Aorta (tissue), 5 donors: ENCODE measurements at places on chromosomes 3 and 15.
A peak's percentile ranks its signal among the peaks of the same experiment; 100 is the strongest.

- no peak for DNase-seq
These were observed 255.1 kb upstream of the STT3B start for GRCh38 chr3:31277582-31277981.

DNA sequence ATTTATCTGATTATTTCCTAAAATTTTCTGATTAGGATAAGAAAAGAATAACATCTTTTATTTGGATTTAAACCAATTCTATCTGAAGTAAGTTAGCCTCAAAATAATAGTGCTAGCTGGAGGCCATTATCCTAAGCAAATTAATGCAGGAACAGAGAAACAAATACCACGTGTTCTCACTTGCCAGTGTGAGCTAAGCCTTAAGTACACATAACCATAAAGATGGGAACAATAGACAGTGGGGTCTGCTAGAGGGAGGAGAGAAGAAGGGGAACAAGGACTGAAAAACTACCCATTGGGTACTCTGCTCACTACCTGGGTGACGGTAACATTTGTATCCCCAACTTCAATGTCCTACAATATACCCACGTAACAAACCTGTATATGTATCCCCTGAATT is 31.3 kb upstream of the LYSMD4 start:
- no peak for DNase-seq

DNA sequence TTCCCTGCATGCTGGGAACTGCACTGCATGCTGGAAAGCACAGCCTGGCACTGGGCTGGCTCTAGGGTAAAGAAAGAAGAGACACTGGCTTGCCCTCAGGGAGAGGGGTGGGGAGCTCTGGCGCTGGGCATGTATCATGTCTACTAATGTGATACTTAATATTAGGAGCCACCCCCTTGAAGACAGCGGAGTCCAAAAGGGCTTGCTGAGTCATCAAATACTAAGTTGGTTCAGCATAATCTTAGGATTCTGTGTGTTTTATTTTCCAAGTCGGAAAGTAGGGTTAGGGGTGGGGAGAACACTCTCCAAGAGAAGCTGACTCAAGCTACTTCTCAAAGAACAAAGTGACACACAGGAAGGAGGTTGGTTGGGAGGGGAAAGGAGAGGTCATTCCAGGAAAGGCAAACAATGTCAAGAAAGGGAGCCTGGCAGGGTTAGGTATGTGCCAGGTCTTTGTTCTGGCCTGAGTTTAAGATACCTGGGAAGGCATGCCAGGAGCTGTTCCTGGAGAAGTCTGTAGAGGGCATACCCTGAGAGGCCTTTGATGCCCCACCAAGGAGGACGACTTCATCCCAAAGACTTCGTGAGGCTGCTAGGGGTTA is 237.8 kb upstream of the NR2E3 start:
- no peak for DNase-seq

DNA sequence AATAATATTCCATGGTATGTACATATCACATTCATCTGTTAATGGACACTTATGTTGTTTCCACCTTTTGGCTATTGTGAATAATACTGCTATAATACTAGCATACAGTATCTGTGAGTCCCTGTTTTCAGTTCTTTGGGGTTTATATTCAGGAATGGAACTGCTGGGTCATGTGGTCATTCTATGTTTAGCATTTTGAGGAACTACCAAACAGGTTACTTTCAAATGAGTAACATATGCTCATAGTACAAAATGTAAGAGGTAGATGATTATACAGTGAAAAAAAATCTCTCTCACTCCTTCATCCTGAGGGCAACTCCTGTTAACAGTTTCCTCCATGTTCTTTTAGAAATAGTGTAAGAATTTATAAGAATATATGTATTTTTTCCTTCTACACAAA is 162.2 kb downstream of the PLD1 start:
- no peak for DNase-seq

- peak; percentile 40 for DNase-seq
These were observed 4.5 kb downstream of the CHST13 start for GRCh38 chr3:126528419-126528799.

DNA sequence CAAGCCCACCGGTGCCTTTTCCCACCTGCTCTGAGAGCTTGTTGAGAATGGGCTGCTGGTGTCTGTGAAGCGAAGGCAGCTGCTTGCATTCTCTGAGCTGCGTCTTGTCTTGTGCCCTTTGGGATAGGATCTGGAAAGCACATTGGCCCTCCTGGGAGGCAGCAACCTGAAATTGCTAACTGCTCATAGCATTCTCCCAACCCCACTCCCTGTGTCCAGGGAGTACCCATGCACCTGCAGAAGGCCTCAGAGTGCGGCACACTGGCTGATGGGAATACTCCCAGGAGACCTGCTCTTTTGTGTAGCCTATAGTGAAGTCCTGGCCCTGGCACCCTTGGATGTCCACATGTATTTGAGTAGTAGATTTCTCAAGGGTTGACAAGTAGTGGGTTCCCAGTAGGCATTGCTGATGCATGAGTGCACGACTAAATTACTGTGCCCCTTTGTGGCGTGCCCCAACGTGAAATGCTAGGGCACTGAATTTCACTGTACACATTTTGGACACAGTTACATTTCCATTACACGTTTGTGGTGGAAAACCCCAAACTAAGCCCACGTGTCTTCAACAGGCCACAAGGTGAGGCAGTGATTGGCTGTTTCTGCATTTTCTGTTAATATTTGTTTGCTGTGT is 3.7 kb downstream of the EPHB1 start:
- no peak for DNase-seq

DNA sequence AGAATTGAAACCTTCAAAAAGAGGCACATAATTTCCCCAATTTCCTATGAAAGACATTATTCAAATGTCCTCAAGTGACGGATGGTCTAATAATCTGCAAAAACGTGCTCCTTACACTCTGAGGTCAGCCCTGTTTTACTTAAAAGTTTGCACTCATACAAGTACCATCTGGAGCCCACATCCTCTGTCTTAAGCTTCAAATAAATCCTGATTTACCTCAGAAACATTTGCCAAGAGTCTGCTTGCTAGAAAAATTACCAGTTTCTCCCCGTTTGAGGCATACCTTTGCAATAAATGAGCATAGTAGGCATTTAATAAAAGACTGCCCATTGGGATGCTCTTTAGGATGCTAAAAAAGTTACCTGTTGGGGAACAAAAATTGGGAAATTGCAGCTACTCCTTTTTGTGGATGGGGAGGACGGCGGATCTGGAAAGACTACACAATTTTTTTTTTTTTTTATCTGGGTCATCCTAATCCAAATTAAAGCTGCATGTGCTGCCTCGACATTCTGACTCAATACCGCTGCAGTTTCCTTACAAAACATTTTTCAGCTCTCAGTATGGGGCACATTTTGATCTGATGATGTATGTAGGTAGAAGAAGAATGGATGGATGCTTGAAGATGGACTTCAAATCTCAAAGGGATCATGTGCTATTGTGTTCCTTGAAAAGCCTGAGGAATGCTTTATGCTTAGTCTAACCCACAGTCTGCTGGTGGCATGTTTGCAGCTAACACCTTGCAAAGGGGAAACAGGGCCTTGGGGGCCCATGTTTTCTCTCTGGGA is 233.7 kb upstream of the ADAMTS9 start:
- DNase-seq, result no peak

DNA sequence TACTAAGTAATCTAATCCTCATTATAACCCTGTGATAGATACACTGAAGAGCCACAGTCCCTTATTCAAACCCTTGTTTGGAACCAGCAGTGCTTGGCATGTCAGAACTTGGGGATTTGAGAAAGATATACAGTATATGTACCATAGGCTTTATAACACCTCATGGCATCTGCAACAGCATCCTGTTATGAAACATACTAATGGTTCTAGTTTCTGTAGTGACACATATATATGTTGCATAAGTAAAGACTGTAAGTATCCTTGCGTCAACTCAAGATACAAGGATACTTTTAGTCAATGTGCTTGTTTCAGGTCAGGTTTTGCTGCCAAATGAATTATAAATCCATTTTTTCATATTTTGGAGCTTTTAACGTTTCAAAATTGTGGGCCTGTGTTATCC is 58.5 kb downstream of the CCNL1 start:
- DNase-seq, result no peak

GRCh38 chr3:172154768-172155664 is 115.6 kb downstream of the FNDC3B start:
- DNase-seq, result no peak

GRCh38 chr15:83838763-83839162 is 184.8 kb downstream of the ADAMTSL3 start:
- no peak for DNase-seq

- DNase-seq, result no peak
These were observed 356.4 kb downstream of the MFSD1 start for GRCh38 chr3:159158213-159158612.

GRCh38 chr3:130537673-130538304 is 20.8 kb downstream of the COL6A6 start:
- no peak for DNase-seq

GRCh38 chr3:65975032-65975431 is 63.7 kb downstream of the MAGI1 start:
- DNase-seq, result no peak

GRCh38 chr3:153595186-153595815 is 433.3 kb downstream of the RAP2B start:
- DNase-seq, result no peak

- DNase-seq, result no peak
These were observed 84.5 kb downstream of the VGLL4 start for GRCh38 chr3:11558918-11559815.

DNA sequence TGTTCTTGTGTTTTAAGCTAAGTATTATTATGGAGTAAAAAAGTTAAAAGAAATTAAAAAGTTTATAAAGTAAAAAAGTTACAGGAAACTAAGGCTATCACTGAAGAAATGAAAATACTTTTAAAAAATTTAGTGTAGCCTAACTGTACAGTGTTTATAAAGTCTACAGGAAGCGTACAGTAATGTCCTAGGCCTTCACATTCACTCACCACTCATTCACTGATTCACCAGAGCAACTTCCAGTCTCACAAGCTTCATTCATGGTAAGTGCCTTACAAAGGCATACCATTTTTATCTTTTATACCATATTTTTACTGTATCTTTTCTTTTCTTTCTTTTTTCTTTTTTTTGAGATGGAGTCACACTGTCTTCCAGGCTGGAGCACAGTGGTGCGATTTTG is 40.7 kb upstream of the SCN5A start:
- DNase-seq, result no peak

DNA sequence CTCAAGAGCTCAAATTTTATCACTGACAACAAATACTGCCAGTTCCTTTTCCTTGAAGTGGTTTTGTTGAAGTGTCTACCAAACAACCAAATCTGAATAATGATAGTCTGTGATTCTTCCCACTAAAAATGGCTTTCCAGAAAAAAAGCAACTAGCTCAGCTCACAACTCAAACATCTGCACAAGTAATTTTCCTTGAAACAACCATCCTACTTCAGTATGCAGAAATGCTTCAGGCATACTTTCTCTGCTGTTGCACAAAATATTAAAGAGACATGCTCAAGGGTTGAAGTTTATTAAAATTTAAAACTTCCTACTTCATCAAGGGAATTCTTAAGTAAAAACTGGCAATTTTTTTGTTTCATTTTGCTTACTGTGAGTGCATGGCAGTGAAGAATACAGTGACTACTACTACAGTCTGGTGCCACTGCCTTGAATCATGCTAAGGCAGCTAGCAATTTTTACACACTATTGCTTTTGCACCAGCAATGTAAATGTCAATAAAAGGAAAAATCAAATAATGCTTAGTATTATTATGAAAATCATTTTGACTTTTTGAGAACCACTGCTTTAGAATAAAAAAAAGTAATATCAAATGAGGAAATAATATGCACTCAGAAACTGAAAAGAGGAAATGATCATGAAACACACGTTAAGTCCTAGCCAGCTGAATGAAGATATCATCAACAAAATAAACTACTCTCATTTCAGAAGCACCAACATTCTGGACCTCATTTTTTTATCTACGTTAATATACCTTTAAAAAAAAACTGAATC is 33.6 kb downstream of the VPS13C start:
- DNase-seq, result no peak

- no peak for DNase-seq
These were observed 12.3 kb upstream of the LMCD1 start for GRCh38 chr3:8489278-8489792.

DNA sequence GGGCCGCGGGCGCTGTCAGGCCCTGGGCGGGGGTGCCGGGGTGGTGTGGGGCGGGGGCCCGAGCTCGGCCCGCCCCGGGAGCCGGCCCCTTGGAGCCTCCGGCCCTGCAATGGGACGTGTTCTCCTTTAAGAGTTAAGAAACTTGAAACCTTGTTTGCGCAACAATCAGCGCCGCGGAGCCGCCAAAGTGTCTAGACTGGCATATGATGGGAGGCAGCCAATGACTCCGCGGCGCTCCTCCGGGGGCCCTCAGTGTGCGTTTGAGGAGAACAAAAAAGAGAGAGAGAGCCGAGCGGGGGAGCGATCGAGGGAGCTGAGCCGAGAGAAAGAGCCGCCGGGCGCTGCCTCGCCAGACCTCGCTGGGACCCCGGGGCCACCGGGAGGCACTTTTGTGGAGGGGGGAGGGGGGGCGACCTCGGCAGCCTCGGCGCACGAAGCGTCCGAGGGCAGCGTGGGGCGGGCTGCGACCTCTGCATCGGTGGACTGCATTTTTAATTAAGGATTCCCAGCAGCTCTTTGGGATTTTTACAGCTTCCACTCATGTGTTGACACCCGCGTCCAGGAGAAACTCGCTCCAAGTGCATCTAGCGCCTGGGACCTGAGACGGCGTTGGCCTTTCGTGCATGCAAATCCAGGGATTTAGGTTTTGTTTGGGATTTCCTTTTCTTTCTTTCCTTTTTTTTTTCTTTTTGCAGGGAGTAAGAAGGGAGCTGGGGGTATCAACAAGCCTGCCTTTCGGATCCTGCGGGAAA is at the start of gene SMAD6:
SMAD6 (plus strand) TSS at position 202 of the 752 bp plus-strand sequence. CDS start 1,023 bp downstream, outside the sequence.
- peak; percentile 98 for DNase-seq

GRCh38 chr3:129650256-129650872 is 43.9 kb upstream of the PLXND1 start:
- DNase-seq, result no peak

GRCh38 chr3:197029511-197030167 is at the start of gene MELTF:
MELTF (minus strand) TSS chr3:197029817; CDS start chr3:197029702, 115 bp downstream.
- DNase-seq, result peak; percentile 72

GRCh38 chr3:173992416-173992815 is 594.9 kb downstream of the NLGN1 start:
- no peak for DNase-seq

GRCh38 chr3:169104972-169105371 is 558.5 kb downstream of the MECOM start:
- DNase-seq, result no peak

DNA sequence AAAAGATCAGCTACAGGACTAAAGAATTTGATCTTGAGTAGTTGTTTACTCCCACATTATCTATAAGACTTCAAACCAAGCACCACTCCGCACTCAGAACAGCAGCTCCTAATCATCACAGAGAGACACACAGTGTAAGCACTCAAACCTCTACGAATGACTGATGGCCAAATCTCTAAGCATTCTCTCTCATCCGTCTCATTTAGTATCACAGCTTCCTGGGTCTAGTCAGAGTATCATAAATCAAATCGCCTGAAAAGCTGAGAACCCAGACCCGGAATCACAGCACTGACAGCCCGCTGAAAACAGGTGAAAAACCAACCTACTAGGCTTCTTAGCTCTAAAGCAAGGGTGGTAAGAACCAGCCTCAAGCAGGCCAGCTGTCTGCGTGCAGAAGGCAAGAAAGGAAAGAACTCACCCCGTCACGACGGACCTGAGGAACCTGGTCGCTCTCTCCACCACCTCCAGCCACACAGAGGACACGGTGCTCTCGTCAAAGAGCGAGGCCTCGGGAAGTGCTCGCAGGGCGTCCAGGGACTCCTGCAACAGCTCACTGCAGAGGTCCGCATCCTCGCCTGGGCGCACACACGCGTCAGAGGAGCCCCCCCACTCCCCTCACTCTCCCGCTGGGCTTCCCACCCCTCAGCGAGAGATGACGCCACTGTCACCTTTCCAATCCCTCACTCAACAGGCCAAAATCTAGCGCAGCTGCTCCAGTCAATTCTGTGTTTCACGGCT is 47.9 kb downstream of the HERC2 start:
- DNase-seq, result no peak
